T follicular helper cell (primary cell): ENCODE measurements at places on chromosomes 1 and 21.

GRCh38 chr1:200161801-200162200 lies 134.3 kb downstream of the NR5A2 start:
- DNase-seq: no peak

GRCh38 chr1:151924691-151925587 lies 15.6 kb upstream of the THEM4 start:
- no peak for DNase-seq

DNA sequence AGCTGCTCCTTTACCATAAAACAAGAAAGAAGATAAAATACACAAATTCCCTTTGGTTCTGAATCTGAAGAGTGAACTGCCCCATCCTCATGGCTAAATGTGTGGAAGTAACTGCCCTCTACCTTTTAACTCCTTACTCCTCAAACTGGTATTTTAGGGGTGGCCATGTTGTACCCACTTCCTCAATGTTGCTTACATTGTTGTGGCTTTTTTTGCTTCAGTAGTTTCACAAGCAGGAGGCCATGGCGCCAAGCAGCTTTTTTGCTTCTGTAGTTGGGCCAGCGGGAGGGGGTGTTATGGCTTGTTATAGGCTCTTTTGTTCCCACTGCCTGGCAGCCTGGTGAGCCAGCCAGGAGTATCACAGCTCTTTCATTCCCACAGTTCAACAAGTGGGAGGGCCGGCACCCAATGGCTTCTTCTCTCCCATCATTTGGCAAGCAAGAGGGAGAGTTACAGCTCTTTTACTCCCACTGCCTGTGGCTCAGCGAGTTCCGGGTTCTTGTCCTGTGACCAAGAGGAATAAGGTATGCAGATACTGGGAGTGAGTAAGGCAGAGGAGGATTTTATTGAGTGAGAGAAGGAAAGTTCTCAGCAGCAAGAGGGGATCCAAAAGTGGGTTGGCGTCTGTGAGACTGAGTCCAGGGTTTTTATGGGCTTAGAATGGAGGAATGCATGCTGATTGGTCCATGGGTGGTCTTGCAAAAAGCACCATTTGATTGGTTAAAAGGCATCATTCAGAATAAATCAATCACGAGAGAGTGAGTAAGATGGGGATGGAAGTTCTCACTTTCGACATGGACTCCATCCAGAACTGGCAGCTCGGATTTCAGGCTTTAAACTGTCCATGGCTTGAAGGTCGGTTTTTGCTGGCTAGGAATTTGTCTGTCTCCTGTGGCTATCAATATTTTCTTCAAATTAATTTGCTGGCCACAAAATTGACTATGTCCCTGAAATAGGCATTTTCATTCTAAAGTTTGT lies 429.6 kb downstream of the HLX start:
- no peak for DNase-seq

DNA sequence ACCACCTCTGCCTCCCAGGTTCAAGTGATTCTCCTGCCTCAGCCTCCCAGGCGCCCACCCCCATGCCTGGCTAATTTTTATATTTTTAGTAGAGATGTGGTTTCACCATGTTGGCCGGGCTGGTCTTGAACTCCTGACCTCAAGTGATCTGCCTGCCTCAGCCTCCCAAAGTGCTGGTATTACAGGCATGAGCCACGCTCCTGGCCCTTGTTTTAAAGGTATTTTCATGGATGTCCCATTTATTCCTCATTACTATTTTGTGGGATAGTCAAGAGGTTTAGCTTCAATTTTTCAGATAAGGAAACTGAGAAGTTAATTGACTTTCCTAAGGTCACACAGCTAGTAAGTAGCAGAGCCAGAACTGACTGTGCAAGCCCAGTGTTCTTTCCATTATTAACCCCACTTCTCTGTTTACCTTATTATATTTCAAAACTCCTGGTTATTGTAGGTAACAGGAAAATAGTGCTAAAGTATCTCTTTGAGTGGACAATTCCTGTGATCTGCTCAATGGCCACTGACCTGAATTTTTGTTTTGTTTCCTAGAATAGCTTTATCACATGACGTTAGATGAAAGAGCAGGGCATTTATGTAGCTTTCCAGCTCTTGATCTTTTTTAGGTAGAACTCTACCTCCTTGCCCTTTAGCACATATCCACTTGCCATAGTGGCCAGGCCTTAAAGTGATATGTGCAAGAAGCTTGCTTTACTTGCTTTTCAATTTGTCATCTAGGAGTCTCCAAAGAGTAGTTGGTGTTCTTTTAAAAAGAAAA lies 13.6 kb downstream of the ZYG11B start:
- no peak for DNase-seq

DNA sequence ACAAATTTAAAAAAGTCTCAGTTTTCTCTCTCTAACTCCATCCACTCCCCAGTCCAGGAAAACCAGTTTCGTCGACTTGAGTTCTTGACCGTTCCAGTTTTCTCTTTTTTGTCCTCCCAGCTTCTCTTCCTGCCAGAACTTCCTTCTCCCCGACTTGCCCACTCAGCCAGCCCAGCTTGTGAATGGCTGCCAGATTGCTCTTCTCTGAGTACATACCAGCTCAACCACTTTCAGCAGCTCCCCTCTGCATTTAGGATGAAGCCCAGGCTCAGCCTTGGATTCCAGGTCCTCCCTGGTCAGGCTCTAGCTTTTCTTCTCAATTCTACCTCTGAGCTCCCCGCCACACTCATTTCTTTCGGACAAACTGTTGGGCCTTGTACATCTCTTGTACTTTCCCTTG lies 1.4 kb downstream of the DIO1 start:
- no peak for DNase-seq

GRCh38 chr21:37159053-37159776 lies 86.2 kb downstream of the TTC3 start:
- DNase-seq: no peak

- DNase-seq: no peak
Observed at GRCh38 chr21:30083225-30083945, 83.2 kb downstream of the CLDN17 start.

DNA sequence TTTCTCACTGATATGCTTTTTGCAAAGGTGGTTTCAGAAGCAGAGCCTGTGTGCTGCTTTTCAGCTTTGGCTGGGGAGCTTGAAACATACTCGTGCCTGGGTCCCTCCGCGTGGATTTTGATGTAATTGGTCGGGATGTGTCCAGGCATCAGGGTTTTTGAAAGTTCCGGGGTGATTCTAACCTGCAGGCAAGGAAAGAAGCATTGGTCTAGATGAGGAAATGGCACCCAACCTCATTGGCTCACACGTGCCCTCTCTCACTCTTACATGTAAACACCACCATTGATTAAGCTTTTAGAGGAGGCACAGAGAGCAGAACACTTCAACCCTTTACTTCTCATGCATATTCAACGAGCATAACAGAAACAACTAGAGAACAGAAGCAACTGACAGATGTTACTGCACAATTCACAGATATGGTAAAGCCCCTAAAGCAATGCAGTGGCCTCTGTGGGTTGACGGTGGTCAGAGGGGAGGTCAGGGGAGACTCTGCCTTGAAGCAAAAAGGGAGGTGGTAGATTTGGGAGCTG lies 112.1 kb downstream of the TLR5 start:
- no peak for DNase-seq

DNA sequence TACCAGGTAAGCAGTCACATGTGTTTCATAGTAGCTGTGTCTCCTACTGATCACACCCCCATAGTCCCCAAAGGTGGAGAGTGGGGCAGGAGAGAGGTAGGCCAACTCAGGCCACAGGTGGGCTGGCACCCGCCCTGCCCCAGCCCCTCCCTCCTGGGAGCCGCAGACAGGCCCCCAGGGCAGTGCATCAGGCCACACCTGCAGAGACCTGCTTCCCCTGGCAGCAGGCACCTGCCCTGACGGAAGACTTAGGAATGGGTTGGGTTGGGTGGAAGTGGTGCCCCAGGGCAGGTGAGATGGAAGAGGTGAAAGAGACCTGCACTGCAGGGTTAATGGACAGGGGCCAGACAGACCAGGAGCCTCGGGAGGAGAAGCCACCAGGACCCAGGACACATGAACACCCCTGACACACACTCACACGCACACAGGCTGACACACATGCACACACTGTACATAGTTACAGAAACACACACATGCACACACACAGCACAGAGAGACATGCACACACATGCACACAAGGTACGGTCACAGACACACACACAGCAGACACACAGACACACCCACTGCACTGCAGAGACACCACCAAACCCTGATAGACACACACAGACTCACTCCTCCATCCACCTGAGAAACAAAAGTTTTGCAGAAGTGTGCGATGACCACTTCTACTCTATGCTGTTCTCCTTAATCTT lies 1.7 kb upstream of the COL18A1 start:
- DNase-seq: no peak

DNA sequence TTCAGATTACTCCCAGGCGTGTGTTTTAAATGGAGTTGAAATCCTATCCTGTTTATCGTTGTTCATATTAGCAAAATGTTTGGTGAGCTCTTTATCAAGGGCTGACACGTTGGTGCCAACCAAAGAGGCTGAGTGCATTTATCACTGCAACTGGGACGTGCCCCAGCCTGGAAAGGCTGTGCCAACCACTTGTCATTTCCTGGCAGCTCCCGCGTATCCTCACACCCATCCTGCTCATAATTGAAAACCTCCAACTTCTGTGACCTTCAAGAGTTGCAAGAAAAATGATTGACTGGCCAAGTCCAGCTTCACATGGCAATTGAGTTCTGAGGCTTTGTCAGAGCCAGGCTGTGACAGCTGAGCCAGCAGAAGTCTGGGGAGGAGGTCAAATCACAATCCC lies 43.7 kb upstream of the KCNA3 start:
- no peak for DNase-seq

- DNase-seq: no peak
Observed at GRCh38 chr1:25030012-25030411, 99.9 kb upstream of the RUNX3 start.

DNA sequence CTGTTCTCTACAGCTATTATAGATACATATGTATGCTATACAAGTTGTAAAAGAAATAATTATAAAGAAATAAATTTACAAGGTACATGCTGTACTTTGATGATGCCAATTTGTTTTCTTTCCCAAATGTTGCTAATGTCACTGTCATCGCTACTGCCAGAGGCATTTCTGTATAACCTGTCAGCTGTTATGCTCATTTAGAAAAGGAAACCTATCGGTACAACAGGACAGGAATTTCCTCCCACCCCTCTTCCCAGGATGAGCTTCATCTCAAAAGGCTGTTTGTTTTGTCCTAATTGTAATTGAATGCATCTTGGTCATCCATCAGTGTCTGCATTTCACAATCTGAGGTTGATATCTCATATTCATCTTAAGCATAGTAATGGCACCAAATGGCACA lies 975.7 kb downstream of the TTLL7 start:
- DNase-seq: no peak

- no peak for DNase-seq
Observed at GRCh38 chr21:16455978-16456377, 726.2 kb downstream of the USP25 start.

GRCh38 chr1:23521588-23521987 lies 9.4 kb downstream of the E2F2 start:
- DNase-seq: no peak

GRCh38 chr1:15156807-15157380 lies 3.3 kb downstream of the TMEM51 start:
- no peak for DNase-seq

DNA sequence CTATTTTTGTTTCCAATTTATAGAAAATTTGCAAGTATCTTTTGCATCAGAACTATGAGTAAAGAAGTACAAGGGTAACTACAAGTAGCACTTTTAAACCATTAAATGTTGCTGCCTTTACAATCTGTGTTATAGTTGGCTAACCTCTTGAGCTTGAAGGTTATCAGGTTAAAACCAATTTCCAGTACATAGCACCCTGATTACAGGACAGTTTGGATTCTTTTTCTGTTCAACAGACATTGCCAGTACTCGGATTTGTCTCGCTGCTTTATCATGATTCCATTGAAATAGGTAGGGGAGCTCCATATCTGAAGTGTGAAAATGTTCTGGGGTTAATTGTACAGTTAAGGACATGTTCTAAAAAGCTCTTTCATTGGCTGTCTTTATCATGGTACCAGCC lies 40.0 kb downstream of the MIA3 start:
- DNase-seq: no peak

- DNase-seq: no peak
Observed at GRCh38 chr1:1539310-1540089, 924 bp downstream of the TMEM240 start.

DNA sequence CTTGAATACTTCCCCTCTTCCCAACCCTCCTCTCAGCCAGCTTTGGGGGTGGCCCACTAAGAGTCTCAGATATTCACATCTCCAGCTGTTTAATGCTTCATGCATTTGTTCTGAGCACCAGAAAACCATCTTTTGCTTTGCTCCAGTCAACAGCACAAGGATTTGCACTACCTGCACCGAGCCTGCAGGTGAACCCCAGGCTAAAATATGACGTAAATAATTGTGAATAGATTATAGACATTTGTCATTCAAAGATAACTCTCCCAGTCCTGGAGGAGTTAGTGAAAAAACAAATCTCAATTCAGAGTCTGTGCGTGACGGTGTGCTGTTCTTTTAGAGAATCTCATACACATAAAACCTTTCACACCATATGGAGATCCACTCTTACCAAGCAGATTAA lies 7.4 kb downstream of the CD247 start:
- DNase-seq: no peak

- DNase-seq: no peak
Observed at GRCh38 chr1:188269956-188270355, 1441.2 kb downstream of the PLA2G4A start.

DNA sequence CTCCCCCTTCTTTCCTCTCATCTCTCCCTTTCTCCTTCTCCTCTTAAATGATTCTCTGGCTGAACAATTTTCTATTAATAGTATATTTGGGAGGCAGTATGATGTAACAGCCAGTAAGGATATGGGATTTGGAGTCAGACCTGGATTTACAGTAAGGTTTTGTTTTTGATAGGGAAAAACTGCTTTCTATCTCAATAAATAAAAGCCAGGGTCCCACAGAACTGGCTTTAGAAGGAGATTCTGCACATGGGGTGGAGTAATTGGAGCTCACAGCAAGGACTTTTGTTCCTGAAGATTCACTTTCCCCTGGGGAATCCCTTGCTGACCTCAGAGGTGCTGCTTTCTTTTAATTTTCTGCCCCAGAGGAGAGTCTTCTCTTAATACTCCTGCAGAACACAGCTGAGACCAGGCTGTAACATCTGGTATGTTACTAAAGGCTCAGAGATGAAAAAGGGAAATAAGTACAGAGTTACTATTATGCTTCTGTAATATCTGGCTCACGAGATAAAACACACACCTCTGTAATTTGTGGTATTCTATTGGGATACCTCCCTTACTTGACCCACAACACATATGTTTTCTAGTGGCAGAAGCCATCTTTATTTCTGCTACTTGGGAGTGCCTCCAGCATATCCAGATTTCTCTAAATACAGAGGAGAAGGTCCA lies 13.4 kb downstream of the EPB41 start:
- no peak for DNase-seq

- no peak for DNase-seq
Observed at GRCh38 chr1:202214089-202214843, 20.7 kb downstream of the LGR6 start.

DNA sequence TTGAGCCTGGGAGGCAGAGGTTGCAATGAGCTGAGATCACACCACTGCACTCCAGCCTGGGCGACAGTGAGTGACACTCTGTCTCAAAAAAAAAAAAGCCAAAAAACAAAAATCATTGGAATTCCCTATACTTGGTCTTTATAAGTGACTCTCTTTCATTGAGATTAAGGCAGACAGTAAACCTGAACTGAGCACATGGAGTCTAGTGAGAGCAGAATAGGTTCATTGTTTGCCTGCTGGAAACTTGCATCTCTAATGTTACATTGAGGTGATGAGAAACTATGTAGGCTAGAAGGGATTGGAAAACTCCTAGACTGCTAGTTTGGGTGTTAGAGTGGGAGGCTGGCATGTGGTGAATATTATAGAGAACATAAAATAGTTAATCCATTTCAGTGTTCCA lies 25.4 kb downstream of the MAST2 start:
- DNase-seq: no peak

GRCh38 chr21:38718481-38718880 lies 87.2 kb upstream of the ETS2 start:
- no peak for DNase-seq
